ENCODE measurements at places on chromosomes 7 and 10. TPM values are rescaled to one million over a fixed set of nuclear protein-coding genes. Genes with fewer than 3 reads are reported as not detected.

- H3K27ac ChIP-seq: no peak overlapping the region
- no peak for DNase-seq
- no peak overlapping the region for H3K4me3 ChIP-seq
- no peaks in the 10 kb centered on the region for H3K27me3 ChIP-seq
These were observed 80.0 kb downstream of the EPC1 start for GRCh38 chr10:32266979-32267378.

GRCh38 chr7:84122582-84123360, 71.8 kb downstream of the SEMA3A start:
- no peak overlapping the region for H3K27ac ChIP-seq
- no peak for DNase-seq
- H3K36me3 ChIP-seq: no peaks in the 10 kb centered on the region

DNA sequence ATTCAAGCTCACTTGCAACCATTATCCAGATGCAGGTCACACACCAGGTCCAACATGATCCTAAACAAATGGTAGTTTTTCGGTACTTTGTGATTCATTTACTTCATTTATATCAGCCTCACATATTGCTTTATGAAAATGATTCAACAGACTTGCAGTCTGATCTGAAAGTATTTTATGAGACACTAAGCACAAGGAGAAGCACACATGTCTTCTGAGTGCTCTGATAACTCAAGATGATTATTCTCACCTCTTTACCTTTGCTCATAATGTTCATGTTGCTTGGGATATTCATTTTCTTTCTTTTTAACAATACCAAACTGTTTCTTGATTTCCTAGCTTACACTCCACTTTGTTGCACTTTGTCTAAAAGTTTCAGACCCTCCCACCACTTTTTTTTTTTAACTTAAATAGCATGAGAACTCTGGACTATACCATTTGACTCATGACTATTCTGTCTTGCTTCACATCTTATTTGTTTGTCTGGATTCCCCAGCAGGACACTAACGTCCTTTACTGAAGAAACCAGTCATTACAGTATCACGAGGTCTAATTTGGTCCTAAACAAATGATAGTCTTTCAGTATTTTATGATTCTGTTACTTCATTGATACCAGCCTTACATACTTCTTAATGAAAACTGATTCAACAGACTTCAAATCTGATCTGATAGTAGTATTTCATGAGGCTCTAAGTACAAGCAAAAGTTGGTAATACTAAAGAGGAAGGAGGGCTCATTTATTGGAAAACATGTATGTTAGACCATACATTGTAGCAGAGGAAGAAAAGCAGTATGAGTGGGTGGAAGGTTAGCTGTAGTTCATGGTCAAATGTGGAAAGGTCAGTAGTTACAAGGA, 171.8 kb upstream of the AHR start:
- no peak overlapping the region for H3K27ac ChIP-seq
- H3K36me3 ChIP-seq: no peaks in the 10 kb centered on the region
- no peaks in the 10 kb centered on the region for H3K27me3 ChIP-seq
- no peaks in the 10 kb centered on the region for H3K4me1 ChIP-seq

DNA sequence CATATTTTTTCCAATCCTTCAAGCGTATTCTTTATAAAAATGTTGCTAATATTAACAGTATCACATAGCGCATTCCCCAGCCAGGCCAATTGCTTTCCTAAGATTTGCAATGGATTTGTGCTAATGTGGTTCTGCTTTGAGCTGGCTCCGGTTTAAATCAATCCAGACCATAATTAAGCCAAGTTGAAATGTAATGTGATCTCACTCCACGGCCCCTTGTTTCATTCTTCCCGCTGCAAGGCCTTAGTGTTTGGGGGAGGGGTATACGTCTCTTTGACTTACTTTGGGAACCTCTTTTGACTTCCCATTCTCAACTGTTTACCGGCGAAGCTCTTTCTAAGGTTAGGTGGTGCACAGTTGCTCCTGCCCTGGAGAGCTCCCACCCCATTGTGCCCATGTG, 86.4 kb downstream of the PRPF18 start:
- H3K4me3 ChIP-seq: no peak overlapping the region
- H3K27ac ChIP-seq: no peak overlapping the region
- peaks cover 5% of the 10 kb centered on the region for H3K4me1 ChIP-seq
- DNase-seq: no peak
- peaks cover 14% of the 10 kb centered on the region for H3K36me3 ChIP-seq
- H3K27me3 ChIP-seq: no peaks in the 10 kb centered on the region

DNA sequence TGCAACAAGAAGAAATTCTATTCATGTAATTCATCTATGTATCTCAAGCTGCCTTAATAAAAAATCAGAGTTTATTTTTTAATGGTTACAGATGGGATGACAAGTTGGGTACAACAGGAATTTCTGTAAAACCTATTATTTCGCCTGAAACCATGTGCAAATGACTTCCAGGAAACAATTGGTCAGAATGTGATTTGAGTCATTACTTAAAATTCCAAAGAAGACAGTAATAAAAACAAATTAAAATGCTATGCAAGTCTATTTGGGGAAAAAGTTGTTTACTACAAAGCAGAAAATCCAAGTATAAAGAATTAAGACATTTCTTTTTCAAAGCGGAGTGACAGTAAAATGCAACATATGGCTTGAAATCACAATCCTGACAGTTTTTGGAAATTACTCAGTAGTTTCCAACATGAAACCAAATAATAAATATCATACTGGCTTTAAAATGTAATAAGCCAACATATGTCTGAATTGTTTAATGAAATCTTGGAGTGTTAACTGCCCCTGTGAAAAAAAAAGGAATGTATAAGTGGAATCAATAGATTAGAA, 41.5 kb upstream of the SEMA3C start:
- no peaks in the 10 kb centered on the region for H3K36me3 ChIP-seq
- no peak overlapping the region for H3K27ac ChIP-seq
- H3K4me3 ChIP-seq: no peak overlapping the region

DNA sequence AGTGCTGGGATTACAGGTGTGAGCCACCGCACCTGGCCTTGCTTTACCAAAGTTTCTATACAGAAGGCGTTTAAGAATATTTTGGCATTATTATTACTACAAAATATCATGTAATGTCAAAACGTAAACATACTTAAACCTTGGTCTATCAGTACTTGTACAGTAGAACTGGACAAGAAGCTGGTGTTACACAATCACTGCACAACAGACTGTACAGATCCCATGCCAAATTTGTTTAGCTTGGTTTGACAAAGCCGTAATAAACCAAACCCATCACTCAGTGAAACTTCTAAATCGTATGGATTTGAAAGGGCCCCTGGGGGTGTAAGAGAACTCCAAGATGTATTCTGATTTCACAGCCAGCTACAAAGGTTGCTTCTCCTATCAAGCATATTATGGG, 51.8 kb upstream of the RHEB start:
- H3K27ac ChIP-seq: no peak overlapping the region
- H3K36me3 ChIP-seq: no peaks in the 10 kb centered on the region
- no peak for DNase-seq
- H3K27me3 ChIP-seq: no peaks in the 10 kb centered on the region

DNA sequence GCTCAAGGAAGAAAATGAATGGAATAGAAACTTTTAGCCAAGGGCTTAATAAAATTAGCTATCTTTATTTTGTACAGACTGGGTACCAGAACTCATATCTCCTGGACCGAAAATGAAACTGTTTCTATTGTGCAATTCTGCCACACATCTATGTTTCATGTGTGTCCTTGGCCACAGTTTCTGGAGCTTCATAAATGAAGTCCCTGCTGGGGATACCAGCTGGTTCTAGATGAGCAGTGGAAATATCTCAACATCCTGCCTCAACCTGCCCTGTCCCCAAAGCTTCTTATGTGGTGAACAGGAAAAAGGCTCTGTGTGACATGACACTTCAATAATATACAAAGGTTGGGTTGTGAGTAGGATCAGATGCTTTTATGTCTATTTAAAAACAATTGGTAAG, 310.1 kb upstream of the SORCS1 start:
- no peak overlapping the region for H3K27ac ChIP-seq
- H3K4me1 ChIP-seq: no peaks in the 10 kb centered on the region
- no peak for DNase-seq
- H3K27me3 ChIP-seq: no peaks in the 10 kb centered on the region

GRCh38 chr7:157017603-157018327, 7.3 kb upstream of the MNX1 start:
- DNase-seq: no peak
- H3K4me3 ChIP-seq: no peak overlapping the region
- no peaks in the 10 kb centered on the region for H3K36me3 ChIP-seq
- peaks cover 100% of the 10 kb centered on the region for H3K27me3 ChIP-seq
- H3K4me1 ChIP-seq: no peaks in the 10 kb centered on the region

Gene DNMBP
- total RNA-seq: 53.4 TPM

Gene PKD2L1
- total RNA-seq: not detected

Gene SLC18A3
- not detected for total RNA-seq

Gene CYP2C18
- total RNA-seq: not detected

Gene MYPN
- total RNA-seq: not detected

Gene ITPRID1
- total RNA-seq: not detected

Gene MYL7
- not detected for total RNA-seq

Measured in endothelial cell of umbilical vein (primary cell).